ENCODE measurements at places on chromosomes 3 and 15.

GRCh38 chr3:81218023-81218422 lies 543.4 kb downstream of the GBE1 start:
- no peak for DNase-seq

GRCh38 chr3:152466784-152467183 lies 198.1 kb downstream of the MBNL1 start:
- no peak for DNase-seq

DNA sequence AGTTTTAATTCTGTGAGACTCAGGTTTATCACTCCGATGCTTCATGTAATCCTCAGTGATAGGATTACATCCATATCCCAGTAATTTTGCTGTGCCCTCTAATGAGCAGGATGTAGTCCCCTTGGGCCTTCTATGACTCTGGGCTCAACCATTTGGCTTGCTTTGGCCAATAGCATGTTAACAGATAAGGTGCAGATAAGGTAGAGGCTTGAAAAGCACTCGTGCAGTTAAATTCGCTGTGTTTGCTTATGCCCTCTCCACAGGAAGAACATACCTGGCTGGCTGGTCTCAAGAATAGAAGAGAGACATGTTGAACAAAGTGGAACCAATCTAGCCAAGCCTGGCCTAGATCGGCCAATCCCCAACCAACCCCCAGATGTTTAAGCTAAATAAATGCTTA lies 20.1 kb downstream of the CCDC13 start:
- no peak for DNase-seq

DNA sequence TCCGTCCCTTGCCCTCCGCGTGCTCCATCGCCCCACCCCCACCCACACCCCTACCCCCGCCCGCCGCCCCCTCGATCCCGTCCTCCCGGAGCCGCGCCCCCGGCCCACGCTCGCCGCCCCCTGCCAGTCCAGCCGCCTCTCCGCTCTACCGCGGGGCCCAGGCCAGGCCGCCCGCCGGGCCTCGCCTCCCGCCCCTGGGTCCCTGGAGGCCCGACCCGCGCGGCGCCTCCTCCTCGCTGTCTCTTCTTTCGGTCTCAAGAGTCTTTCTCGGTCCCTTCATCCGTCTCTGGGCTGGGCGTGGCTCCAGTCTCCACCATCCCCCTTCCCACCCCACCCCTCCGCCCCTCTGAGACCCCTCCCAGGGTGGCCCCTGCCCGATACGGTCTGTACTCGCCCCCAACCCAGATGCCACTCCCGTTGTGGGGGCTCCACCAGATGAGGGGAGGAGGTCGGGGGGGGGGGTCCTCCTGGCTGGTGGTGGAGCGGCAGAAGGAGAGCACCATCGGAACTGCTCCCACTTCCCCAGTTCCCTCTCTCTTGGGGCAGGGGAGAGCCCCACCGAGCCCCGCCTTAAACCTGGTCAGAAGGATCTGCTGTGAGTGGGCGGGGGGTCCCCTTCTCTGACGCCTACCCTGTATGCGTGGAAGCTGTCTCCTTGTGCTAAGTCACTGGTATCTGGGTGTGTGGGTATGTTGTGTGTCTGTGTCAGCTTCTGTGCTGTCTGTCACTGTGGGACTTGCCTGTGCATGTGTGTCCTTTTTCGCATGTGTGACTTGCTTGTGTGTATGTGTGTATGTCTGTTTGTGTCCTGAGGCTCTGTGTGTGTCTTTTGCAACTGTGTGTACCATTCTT lies 1.0 kb downstream of the PRKCD start:
- DNase-seq: no peak

- DNase-seq: peak; percentile 62
These were observed 69.2 kb downstream of the GOLGA8B start for GRCh38 chr15:34514251-34514670.

DNA sequence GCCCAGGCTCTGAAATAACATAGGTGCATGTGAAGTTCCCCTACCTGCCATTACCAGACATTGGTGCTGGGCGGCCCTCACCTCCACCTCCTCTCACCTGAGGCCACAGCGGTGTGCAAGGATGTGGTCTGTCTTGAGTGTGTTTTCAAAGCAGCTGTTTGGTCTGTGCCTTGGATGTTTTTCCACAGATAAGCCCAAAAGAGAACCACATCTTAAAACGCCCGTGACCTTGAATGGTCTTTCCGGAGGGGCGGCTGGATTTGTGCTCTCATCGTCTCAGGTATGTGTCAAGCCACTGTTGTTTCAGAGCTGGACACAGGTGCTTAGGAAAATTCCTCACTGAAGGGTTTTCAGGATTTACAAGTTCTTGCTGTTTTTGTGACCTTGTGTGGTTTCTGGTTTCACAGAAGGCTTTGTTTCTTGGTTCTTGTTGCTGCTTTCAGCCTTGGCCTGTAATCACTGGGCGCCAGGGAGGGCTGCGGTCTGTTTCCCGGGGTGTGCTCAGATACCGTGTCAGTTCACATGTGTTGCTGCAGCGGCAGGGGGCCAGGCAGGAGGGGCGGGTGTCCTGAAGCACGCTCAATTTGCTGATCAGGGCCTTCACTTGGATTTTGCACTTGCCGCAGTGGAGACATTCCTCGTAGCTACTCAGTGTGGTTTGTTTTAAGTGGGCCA lies 128.4 kb downstream of the IGF1R start:
- peak; percentile 32 for DNase-seq

DNA sequence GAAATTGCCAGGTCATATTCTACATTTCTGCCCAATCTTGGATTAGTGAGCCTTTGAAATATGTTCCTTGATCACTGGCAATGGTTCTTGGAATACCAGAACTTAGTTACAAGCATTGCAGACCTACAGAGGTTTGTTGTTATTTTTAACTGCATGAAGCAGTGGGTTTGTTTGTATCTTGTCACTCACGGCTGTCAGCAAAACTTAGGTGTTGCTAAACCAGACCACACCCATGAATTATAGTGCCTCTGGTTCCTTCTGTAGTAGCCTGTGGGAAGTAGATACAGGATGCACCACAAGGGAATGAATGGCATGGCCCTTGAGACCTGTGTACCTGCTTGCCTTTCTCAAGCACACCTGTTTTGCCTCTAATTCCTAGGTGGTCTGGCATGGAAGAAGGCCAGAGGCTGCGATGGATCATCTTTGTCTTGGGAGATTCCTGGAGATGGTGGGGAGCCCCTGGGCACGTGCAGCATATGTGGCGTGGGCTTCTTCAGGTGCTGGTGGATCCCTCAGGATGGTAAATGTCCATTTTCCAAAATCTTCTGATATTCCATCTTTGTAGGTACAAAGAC lies 138.8 kb downstream of the SNRPN start:
- no peak for DNase-seq

DNA sequence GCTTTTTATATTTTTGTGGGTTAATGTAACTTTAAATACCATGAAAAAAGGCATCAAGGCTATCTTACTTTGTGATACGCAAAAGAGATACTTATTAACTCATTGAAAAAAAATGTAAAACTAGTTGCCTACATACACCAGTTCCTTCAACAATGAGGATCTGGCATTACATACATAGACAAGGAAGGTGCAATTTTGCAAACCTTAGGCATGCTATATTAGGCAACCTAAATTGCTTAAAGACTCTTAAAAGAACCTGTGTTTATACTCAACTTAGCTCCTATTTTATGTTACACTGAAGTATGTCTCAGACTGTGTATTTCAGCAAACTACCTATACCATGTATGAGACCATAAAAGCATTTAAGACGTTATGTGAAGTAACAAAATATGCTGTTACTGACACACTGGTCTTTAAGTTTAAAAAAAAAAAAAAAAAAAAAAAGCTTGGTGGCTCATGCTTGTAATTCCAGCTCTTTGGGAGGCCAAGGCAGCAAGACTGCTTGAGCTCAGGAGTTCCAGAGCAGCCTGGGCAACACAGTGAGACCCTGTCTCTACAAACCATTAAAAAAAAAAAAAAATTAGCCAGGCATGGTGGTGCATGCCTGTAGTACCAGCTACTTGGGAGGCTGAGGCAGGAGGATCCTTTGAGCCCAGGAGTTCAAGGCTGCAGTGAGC lies 9.1 kb downstream of the TASOR start:
- no peak for DNase-seq

DNA sequence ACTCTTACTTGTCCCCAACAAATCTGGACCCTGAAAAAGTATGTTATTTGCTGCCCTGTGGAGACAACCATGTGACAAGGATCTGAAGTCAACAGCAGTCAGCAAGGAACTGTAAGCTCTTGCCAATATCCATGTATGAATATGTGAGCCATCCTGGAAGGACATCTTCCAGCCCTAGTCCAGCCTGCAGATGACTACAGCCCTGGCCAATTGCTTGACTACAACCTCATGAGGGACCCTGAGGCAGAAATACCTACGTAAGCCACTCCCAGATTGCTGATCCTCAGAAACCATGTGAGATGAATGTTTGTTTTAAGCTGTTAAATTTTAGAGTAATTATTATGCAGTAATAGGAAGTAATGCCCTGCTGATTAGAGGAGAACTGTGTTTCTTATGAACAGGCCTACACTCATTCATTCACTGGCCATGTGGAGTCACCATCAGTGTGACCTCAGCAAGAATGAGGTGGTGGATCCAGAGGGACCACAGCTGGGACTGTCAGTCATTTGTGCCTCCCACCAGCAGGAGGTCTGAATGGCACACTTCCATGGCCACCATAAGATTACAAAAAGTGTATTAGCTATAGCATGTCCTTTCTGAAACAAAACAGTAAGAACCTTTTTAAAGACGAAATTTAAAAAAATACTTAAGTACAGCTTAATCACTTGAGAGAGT lies 92.6 kb downstream of the TFDP2 start:
- DNase-seq: no peak

GRCh38 chr3:20322085-20322484 lies 136.1 kb upstream of the SGO1 start:
- no peak for DNase-seq

- DNase-seq: peak; percentile 77
These were observed 4.7 kb downstream of the BAHD1 start for GRCh38 chr15:40445421-40445922.

DNA sequence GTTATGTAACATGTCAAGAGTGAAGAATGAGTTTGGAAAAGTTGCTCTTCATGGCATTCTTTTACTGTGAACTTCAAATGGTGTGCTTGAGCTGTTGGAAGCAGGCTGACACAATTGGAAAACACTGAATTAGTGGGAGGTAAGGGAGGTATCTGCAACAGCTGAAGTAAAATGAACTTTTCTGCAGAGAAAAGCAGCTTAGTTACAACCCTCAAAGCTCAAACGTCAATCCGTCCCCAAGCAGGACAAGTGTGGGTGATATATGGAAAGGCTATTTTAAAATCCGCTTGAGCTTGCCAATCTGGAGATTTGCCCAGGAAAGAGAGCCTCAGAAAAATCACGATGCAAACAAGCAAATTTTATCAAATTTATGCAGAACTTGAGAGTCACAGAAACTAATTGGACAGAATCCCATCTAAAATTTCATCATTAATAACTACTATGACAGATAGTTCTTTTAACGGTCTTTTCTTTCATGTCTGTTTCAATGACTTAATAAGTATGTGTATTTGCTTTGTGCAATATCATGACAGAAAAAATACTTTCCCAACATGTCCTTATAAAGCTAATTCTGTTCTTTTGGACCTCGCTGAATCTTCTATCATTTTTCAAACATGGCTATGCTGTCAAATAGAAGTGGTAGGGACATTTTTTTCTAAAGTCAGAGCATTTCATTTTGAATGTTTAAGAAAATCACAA lies 266.6 kb upstream of the SLITRK3 start:
- no peak for DNase-seq

GRCh38 chr3:142495103-142495502 lies 47.3 kb upstream of the XRN1 start:
- no peak for DNase-seq

DNA sequence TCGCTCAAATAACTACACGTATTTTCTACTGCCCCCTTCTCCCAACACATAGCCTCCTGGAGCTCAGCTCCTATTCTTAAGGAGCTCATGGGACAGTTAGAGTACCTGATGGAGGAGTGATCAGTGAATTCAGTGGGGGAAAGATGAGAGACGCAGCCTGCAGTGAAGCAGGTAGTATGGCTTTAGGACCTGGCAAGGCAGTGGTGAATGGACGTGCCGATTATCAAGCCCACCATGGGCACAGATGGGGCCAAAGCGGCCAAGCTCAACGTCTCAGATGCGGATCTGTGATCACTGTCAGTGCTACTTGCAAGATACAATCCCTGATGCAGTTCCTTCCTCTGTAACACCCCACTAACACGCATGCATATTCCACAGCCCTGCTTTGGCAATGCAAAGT lies 45.8 kb upstream of the ATP2B2 start:
- DNase-seq: no peak

- no peak for DNase-seq
These were observed 159.8 kb upstream of the MITF start for GRCh38 chr3:69579306-69580041.

- DNase-seq: no peak
These were observed 14.2 kb downstream of the PSTPIP1 start for GRCh38 chr15:77009176-77009575.

DNA sequence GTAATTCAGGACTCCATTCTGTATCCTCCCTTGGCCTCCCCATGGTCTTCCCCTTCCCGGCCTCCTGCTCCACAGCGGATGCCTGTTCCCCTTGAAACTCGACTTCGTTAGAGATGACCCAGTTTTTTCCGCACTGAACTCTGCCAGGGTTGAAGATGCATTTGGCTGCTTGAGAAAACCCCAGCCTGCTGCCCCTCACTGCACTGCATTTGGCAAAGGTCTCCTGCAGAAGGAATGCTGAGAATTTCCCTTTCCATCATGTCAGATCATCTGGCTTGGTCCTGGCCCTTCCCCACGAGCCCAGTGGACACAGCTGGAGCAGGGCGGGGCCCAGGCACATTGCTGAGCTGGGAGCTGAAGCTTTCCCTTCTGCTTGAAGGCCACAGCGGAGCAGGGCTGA lies 37.6 kb upstream of the RGMA start:
- DNase-seq: no peak

DNA sequence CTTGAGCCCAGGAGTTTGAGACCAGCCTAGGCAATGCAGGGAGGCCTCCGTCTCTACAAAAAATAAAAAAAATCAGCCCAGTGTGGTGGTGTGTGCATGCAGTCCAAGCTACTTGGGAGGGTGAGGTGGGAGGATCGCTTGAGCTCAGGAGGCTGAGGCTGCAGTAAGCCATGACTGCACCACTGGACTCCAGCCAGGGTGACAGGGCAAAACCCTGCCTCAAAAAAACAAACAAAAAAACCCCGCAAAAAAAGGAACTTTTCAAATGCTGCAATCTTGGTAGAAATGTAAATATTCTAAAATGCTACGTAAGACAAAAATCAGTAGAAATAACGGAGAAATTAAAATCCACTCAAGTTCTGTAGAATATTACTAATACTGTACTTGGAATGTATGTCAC lies 108.1 kb upstream of the MELTF start:
- no peak for DNase-seq
